ENCODE measurements at places on chromosomes 3 and 15.
A peak's percentile ranks its signal among the peaks of the same experiment; 100 is the strongest.

- DNase-seq, result no peak
These were observed 287.0 kb downstream of the ZIC4 start for GRCh38 chr3:147119346-147119745.

- DNase-seq, result no peak
These were observed 656.0 kb upstream of the GRM7 start for GRCh38 chr3:6204891-6205290.

DNA sequence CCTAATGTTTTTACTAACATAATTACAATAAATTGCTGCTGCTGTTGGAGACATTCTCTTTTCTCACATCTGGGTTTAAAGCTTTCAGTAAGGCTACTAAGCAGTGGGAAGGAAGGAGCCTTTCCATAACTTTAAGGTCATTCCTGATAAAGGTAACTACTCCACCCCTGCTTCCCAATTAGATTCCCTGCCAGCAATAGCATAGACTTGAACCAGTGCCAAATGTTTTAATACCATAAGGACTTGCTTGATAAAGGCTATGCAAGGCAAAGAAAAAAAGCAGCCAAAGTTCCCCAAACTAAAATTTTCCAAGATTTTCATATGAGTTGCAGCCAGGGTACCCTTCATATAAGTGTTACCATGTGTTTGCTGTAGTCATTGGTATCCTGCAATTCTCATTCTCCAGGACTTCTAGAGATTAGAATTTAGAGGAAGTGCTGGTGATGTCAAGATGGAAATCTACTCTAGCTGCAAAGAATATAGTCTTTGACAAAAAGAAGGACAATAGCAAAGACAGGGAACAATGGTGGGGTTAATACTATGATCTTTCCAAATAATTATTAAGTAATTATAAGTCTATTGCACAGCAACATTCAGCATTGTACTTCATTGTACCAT lies 106.1 kb downstream of the FILIP1L start:
- no peak for DNase-seq

DNA sequence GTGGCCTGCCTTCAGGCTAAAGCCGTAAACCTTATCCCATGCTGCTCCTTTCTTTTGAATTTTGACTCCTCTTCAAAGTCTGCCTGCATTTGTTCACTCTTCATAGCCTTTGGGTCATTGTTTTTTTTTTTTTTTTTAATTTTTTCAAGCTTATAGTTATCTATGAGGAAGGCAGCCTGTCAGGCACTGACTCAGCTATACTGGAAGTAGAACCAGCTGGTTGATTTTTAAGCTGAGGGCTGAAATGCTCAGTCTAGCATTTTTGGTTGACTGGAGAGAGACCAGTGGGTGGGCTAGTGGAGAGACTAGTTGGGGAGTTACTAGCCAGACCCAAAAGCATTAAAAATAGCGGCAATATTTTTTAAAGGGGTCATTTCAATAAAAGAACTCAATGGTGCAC lies 44.1 kb downstream of the C3orf20 start:
- no peak for DNase-seq

DNA sequence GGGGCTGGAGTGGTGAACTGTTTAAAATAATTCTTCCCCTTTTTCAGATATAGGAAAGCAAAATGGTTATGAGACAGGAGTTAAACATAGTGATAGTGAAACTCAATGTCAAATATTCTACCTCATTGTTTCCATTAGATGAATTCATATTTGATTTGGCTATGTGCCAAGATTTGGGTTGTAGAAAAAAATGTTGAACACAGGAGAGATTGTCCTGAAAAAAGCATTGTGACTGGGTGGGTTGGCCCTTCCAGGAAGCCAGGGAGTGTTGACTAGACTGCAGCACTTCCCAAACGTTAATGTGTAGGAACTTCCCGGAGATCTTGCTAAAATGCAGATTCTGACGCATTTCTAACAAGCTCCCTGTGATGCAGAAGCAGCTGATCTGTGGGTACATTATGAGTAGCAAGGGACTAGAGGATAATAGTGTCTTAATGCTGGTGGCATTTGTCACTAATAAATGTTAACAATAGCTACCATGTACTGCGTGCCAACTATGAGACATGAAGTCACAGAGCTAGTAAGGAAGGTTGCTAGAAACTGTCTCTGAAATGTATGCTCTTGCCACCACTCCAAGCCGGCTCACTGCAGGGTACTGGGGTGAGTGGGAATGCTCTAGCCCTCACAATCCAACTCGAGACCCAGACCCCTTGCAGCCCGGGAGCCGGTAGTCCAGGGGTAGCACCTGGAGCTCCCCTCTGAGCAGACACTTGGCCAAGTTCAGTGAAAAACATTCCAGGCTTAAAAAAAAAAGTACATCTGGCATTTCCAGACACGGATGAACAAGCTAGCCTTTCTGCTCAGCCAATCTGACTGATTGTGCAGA lies 120.6 kb downstream of the CD47 start:
- DNase-seq, result no peak

GRCh38 chr3:112858410-112859069 lies 11.9 kb upstream of the CD200R1L start:
- DNase-seq, result peak; percentile 2

GRCh38 chr3:1677576-1678156 lies 421.0 kb upstream of the CNTN4 start:
- no peak for DNase-seq

DNA sequence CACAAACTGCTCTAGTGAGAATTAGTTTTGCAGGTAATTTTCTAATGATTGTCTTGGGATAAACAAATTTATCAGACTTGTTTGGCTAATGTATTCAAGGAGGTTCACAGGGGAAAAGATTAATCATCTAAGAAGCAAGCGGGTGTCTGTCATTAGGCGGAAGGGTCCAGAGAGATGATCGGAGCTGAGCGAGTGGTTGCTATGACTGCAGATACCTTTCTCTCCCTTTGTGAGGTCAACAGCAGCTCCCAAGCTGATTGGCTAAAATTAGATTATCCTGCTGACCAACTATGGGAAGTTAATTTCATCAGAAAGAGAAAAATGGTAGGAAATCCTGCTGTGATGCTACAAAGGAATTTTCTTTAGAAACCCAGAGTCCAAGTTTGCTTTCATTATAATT lies 276.0 kb downstream of the SOX2 start:
- DNase-seq, result no peak

DNA sequence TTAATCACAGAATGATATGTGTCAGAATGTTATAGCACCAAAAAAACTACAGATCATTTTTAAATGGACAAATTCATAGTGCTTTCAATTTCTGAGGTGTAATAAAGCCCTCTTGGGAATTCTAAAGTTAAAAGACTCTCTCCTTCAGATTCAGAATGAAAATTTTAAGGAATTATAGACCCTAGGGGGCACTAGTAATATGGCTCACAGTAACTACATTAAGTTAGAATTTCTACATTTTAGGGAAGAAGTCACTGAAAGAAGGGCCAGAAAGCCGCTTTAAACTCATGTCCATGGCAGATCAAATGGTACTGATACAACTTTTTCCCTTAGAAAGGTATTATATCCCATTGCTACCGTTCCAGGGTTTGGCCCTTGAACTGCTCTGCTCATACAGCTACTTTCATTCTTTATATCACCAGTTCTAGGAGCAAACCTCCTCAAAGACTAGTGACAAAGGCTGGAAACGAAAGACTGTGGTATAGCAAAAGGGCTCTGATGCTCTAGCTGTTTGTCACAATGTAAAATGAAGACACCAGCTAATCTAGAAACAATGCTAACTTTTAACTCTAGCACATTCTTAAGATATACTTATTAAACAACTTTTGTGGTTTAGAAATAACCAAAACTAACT lies 18.1 kb downstream of the DAZL start:
- no peak for DNase-seq

DNA sequence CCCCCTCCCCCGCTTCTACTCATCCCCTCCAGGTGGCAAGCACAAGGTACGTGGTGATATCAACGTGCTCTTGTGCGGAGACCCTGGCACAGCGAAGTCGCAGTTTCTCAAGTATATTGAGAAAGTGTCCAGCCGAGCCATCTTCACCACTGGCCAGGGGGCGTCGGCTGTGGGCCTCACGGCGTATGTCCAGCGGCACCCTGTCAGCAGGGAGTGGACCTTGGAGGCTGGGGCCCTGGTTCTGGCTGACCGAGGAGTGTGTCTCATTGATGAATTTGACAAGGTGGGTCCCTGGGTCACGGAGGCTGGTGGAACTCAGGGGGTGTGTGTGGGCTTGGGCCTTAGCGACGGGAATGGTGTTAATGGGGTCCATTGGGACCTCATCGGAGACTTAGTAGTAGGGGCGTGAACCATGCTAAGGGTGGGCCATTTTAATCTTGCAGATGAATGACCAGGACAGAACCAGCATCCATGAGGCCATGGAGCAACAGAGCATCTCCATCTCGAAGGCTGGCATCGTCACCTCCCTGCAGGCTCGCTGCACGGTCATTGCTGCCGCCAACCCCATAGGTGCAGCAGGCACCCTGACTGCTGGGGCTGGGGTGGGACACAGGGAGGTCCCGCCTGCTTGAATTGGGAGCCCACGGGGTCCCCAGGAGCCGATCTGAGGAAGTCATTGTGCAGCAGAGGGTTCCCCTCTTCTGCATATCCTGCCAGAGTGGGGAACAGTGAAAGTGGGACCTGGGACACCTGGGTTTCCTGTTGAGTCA lies 12.0 kb upstream of the PODXL2 start:
- DNase-seq, result no peak

GRCh38 chr3:12840591-12841148 lies 695 bp downstream of the RPL32 start:
- no peak for DNase-seq

DNA sequence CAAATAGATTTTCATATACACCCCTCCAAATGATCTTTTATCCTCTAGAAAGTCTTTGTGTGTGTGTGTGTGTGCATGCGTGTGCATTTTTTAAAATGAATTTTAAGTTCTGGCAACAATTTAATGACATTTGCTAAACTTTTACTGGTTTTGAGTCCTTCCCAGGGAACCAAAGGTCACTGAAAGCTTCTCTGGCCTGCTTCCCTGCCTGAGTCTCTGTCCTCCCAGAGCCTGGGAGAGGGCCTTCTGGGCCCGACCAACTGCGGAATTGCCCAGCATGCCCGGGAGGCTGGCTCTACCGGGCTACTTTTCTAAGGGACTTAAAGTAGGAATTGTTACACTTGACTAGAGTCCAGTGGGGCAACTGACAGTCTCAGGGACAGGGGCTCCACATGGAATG lies 7.4 kb upstream of the RBPMS2 start:
- no peak for DNase-seq
